Panc1 (cell line): ENCODE measurements at places on chromosomes 1 and 21.

GRCh38 chr21:28282833-28283232 lies 709.8 kb downstream of the LTN1 start:
- DNase-seq = no peak

GRCh38 chr1:202639500-202639899 lies 70.8 kb downstream of the SYT2 start:
- no peak for DNase-seq

- DNase-seq = no peak
Observed at GRCh38 chr1:35334485-35334884, 66.0 kb downstream of the ZMYM4 start.

DNA sequence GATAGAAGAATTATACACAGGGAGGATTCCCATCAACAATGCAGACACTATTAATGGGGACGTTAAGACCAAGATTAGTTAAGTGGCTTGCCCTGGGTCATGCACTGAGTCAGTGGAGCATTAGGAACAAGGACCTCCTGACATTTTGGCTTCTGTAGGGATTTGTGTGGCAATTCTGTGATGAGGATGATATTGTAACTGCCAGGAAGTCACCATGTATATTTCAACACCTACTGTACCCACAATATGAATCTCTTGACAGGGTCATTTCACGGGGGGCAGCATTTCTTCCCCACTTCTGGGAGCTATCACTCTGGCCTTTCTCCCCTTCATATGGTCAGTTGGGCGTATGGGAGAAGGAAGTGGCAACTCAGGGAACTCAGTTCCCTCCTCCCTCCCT lies 134.9 kb downstream of the RUNX1 start:
- DNase-seq = no peak

- no peak for DNase-seq
Observed at GRCh38 chr1:58583496-58583895, 6.4 kb upstream of the TACSTD2 start.
